RCC 7860 (cell line): ENCODE measurements at places on chromosomes 2 and 18.

DNA sequence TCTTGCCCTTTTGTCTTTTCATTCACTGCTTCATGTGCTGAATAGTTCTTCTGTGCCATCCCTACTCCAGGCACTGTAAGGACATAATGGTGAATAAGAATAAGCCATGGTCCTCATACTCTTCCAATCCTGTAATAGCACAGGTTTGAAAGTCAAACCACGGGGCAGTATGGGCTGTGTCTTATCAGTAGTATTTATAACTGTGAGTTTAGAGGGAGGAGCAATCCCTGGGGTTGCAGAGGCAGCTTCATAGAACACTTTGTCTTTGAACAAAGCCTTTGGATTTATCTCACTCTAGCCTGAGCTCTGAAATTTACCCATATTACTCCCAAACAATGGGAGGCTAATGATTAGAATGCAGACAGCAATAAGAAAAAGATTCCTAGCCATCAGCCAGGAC is 30.2 kb upstream of the ALK start:
- no peak for DNase-seq

GRCh38 chr2:56713161-56713676 is 529.4 kb downstream of the CCDC85A start:
- DNase-seq = no peak

DNA sequence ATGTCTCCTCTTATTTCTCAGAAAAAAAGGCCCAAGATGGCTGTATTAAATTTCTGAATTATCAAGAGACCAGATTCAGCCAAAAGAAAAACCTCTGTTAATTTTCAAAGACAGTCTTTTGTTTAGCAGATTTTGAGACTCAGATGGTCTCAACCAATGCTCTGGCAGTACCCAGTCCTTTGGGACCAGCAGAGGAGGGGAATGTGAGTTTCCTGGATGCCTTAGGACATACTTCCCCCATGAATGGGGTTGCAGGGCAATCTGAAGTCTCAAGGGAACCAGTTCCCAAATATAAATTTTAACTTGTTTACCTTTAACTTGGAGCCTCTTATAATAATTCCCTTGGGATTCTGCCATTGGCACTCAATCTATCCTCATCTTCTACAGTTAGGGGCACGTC is 107.8 kb upstream of the ZNF521 start:
- no peak for DNase-seq

DNA sequence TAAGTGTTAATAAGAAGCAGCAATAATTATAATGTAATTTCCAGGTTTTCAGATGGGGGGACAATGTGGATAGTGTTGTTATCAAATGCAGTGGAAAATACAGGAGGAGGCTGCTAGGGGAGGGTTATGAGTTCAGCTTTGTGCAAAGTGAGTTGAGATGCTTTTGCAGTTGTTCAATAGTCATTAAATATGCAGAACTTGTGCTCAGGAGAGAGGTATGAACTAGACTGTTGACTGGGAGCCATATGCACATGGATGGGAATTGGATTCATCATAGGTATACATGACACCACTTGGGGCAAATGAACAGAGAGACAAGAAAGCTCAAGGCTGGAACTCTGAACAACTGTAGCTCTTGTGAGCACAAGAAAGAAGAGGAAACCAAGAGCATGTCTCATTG is 182.1 kb upstream of the PID1 start:
- no peak for DNase-seq

DNA sequence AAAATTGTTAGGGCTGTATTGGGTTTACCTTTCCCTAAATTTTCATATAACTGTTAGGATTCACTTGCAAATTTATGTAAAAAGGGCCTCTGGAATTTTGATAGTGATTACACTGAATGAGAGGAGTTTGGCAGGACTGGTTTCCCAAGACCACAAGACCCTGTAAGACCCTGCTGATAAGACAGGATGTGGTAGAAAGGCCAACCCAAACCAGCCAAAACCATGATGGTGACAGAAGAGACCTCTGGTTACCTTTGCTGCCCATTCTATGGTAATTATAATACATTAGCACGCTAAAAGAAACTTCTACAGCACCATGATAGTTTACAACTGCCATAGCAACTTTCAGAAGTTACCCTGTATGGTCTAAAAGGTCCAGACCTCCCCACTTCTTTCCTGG is 8.3 kb upstream of the CASP10 start:
- no peak for DNase-seq
